ENCODE measurements at places on chromosomes 2 and 18.

DNA sequence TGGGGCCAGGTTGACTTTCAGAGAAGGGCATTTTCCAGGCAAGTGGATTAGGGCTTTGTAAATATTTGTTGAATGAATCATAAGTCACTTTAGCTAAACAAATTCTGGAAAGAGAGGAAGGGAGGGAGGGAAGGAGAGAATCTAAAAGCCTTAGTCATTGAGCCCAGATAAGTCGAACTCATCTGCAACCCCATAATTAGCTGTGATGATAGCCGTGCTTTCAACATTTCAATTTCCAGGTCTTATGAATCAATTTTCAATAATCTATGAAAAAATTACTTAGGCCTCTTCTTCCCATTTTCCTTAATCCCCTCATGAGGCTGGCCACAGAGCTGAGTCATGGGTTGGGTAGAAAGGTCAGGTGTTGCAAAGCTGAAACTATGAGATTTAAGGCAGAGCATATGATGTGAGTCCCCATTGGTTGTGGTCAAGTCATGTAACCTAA is 111.9 kb upstream of the MAPRE2 start:
- peak; percentile 10 for DNase-seq

DNA sequence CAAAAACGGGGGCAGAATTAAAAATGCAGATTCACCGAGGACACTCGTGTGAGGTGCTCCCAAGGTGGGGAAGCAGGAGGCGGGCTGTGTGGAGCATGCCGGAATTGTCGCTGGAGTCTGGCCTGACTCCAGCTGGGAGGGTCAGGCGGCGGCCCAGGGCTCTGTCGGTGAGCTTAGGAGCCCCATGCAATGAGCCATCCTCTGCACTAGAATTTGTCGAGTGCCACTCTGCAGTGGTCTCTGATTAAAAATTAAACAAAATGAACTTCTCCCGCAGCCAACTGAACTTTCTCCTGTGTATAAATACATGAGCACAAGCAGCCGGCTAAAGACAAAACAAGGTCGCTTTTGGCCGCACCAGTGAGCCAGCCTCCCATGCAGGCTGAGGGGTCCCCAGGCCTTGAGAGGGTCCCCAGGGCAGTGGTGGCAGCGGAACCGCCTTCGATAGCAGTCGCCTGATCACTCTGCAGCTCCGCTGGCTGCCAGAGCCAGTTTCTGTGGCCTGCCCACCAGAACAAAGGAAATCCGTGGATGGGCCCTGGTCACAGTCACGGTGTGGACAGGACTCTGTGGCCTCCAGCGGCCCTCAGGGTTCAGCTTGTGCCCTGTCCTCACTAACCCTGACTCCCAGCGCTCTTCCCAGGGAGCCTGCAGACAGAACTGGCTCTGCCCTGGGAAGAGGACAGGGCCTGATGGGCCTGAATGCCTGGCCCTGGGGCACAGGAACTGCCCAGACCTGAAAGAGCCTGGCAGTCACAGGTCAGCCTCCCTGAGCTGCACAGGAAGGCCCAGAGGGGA is 201.3 kb downstream of the EIPR1 start:
- no peak for DNase-seq

DNA sequence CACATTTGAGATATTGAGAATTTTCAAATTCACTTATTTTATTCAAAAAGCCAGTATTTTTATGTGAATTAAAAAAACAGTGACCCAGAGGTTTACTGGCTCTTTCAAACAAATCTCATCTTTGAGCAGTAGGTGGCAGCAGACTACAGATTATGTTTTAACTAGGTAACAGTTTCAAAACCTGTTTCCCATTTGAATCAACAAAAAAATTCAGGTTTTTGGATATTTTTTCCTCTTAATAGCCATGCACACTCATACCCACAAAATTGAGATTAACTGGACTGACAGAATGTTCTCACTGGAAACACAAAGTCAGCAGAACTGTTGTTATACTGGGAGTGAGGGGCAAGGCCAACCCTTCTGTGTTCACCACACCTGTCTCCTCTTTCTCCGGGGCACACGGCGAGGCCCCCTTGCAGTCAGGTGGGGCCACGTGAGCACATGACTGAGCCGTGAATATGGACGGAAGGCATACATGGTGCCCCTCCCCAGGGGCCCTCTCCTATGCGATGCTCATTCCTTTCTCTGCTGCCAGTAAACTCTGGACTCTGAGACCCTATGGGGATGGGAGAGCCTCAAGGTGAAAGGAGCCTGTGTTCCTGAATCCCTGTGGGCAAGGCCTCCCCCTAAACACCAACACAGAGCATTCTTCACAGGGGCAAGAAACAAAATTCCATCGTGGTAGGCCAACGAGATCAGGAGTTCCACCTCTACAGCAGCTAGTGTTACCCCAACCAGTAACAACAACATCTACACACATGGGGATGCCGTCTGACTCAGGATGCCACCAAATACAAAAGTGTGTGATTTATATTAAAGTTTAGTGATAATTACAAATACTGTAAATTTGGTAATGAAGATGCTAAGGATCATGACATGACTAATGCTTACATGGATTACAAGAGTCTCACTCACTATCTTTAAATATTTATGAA is 80.4 kb downstream of the LPIN2 start:
- peak; percentile 16 for DNase-seq

DNA sequence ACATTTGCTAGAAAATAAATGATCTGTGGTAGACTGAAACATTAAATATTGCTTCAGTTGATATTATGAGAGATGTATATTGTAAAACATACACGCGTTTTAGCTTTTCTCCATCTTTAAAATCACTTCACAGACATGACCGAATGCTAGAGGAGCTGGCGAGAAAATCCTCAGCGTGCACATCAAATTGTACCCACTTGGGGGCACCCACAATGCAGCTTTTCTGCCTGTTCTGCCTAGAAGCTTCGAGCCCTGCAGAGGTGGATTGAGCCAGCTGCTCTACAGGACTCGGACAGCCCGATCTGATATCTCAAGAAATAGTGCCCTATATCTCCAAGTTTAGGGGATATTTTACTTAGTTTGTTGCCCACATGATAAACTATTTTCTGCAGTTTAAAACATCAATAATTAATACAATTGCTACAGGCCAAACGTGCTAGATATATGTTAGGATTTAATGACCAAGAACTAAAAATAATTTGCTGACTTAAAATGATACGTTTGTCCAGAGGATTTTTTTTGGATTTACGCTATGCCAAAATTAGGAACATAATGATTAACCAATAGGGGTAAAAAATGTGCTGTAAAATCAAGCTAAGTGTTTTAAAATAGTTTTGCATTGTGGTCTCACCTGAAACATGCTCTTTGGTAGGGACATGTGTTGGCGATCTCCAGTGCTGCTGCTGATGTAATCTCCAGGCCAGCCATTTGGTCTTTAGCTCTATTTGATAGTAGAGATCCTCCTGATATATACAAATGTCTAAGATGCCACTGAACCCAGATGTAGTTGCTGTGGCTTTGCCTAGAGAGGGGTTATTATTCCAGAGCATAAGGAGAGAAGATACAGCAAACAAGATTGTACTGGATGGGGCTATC is 22.3 kb upstream of the ATP5MC3 start:
- no peak for DNase-seq

DNA sequence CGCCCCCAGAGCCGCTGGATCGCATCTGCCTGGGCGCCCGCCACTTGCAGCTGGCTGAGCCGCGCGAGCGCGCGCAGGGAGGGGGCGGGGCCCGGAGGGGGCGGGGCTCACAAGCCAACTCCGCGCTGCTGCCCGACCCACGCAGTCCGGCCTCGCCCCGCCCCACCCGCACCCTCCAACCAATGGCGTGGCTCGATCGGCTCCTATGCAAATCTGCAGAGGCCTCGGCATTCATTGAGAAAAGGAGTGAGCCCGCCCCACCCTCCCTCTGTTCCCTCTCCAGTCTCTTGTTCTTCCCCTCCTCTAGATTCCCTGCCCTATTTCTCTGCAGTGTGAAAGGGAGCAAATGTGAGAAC is at the start of gene ALK:
TSS of gene ALK (minus strand) at position 27 of the 356 bp plus-strand sequence. CDS start 927 bp downstream, outside the sequence.
- peak; percentile 74 for DNase-seq

- DNase-seq, result no peak
Measured at GRCh38 chr2:235279965-235280364, 213.9 kb upstream of the AGAP1 start.

DNA sequence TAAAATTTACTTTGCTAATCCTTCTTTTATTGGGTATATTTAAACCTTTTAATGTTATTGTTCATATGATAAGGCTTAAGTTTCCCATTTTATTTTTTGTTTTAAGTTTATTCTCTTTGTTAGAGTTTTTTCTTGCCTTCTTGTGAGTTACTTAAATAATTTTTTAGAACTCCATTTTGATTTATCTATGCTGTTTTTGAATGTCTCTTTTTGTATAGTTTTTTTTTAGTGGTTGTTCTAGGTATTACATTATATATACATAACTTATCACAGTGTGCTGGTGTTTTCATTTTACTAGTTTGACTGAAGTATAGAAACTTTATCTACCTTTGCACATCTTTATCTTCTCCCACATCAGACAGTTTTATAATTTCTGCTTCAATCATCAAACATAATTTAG is 49.4 kb upstream of the TGFA start:
- DNase-seq, result no peak

DNA sequence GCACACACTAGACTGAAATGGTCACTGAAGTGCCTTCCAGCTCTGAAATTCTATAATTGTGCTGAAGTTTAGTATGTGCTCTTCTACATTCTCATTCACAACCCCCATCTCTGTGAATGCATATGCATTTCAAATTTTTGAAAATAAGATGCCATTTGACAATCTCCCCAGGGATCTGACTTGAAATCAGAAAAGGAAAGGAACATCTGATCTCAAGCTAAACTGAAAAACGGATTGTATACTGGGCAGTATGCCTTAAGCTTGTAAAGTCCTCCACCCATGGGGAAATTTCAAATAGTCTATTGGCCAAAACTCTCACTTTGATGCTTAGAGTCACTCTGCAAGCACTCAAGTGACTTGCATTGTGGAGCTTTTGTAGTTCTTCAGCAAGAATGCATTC is 22.9 kb downstream of the FAP start:
- DNase-seq, result no peak

- DNase-seq, result no peak
Measured at GRCh38 chr2:102149644-102150455, 7.3 kb downstream of the IL1R1 start.

DNA sequence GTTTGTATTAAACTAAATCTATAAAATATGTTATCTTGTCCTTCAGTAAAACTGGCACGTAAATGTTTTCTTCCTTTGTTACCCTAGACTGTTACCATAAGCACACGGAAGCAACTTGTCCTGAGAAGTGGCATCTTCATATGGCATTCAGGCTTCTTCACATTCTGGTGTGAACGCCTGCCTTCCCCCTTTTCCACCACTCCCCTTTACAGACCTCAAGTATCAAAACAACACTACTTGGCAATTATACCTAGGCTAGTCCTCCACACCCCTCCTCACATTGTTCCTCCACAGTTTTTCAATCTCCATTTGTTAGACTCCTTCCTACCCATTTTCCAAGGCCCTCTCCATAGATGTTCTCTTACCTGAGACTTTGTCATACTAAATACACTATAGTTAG is 2.9 kb downstream of the MEX3C start:
- DNase-seq, result no peak

DNA sequence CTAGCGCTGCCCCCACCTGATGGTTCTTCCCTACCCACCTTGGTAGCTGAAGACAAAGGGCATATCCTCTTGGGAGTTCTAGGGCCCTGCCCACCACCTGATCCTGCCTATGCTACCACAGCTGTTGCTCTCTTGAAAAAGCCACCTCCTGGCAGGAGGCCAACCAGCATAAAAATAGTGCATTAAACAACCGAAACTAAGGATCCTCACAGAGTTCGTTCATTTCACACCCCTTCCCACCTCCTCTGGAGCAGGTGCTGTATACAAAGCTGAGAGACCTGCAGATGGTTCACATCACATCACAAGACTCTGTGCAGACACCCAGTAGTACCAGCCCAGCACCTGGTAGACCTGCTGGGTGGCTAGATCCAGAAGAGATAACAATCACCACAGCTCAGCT is 1348.0 kb upstream of the TMEFF2 start:
- DNase-seq, result no peak

GRCh38 chr18:3875376-3875775 is 425.4 kb downstream of the TGIF1 start:
- DNase-seq, result no peak

DNA sequence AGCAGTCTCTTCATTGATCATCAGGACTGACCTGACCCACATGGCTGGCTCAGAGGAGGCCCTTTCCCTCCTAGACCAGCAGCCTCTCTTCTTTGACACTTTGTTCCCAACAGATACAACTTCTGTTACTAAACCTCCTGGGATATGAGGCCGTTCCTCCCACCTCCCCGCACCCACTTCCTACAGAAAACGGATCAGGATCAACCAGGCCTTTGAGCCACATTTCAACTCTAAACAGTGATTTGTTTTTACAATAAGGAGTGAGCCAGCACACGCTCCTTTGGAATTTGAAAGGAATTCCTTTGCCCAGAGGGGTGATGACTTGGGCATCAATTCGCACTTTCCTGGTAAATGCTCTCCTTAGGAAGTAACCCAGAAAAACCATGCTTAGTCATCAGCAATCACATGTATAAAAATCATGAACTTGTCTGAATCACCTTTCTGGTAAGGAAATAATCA is 180.4 kb downstream of the FAM124B start:
- no peak for DNase-seq

- no peak for DNase-seq
Measured at GRCh38 chr2:208594642-208595385, 188.2 kb downstream of the PTH2R start.

GRCh38 chr2:211061612-211062296 is 505.4 kb downstream of the CPS1 start:
- DNase-seq, result no peak

DNA sequence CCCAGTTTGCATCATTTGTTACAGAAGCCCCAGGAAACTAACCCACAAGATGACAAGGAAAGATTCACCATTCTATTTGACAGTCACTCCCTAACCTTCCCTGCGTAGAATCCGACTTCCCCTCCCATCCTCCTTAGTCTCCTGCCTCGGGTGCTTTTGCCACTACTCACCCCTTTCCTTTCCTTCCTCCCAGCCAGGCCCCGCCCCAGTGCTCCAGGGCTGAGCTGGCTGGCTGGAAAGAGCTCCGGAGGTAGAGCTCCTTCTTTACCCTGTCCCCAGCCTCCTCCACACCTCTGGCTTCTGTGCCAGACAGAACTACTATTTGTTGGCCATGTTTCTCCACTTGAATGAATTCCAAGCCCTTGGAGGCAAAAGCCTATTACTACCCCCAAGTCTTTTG is 317.6 kb upstream of the NCKAP5 start:
- DNase-seq, result no peak

- DNase-seq, result no peak
Measured at GRCh38 chr2:151230627-151231140, 31.0 kb downstream of the RBM43 start.

GRCh38 chr2:151973901-151974199 is 125.0 kb downstream of the CACNB4 start:
- DNase-seq, result peak; percentile 3

GRCh38 chr2:200144571-200144970 is 161.9 kb upstream of the SPATS2L start:
- no peak for DNase-seq

DNA sequence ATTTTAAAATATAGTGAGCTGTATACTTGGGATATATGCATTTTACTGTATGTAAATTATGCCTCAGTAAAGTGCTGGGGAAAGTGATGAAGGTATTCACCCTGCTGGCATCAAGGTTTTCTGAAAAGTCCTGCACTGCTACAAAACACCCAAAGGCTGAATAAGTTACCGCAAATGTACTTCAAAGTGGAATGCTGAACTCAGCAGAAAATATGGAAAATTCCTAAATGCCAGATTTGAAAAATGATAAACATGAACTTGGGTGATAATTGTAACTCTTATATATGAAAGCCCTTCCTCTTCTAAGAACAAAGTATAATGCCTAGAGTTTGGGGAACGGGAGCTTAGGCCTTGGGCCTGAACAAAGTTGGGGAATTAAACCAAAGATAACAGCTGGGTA is 133.0 kb downstream of the GALNT1 start:
- DNase-seq, result no peak
